ENCODE measurements at places on chromosomes 1 and 21. TPM values are rescaled to one million over a fixed set of nuclear protein-coding genes. Genes with fewer than 3 reads are reported as not detected.

DNA sequence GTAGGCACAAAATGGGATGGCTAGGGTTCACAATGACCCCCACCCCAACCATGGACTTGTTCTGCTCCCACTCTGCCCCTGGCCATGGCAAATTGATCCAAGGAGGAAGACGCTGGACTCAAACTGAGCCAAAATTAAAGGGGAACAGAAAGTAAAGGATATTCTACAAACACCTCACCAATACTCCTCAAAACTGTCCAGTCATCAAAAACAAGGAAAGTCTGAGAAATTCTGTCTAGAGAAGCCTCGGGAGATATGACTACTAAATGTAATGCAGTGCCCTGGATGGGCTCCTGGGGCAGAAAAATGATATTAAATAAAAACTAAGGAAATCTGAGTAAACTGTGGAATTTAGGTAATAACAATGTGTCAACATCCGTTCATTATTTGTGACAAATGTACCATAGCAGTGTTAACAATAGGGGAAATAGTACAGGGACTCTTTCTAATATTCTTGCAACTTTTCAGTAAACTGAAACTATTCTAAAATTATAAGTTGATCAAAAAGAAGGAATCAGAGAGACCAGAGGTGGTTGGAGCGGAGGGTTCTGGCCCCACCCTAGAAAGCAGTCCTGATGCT is 45.0 kb downstream of the MIS18A start:
- no peak for DNase-seq

Gene GBP2
- 67.8 TPM for total RNA-seq

Gene CENPF
- 3.5 TPM for total RNA-seq

- no peak for DNase-seq
Observed at GRCh38 chr1:225329041-225329440, 98.8 kb downstream of the LBR start.

DNA sequence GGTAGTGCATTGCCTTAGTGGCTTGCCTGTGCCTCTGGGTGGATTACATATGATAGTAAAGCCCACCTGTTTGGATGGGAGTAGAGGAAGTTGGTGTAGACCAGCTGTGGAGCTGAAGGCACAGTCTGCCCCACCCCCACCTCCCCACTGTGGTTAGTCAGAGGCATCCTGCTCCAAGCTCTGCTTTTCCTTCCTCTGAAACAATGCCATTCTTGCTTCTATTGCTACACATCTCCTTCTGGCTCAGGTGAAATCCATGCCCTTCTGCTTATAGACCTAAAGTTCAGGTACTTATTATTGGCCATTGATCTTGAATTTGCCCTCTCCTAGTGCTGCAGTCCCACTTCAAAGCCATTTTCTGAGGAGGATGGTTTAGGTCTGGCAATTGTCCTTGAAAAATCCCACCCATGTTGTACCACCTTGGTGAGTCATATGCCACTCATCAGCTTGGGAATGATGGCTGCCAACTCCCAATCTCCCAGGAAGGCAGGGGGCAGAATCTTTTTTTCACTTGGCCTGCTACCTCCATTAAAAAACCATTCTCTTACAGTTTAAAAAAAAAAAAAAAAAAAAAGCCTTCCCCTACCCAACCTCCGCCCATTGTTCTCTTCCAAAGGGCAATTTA is 6.7 kb upstream of the TXLNA start:
- no peak for DNase-seq

GRCh38 chr1:183893561-183894289 is 88.8 kb downstream of the RGL1 start:
- no peak for DNase-seq

DNA sequence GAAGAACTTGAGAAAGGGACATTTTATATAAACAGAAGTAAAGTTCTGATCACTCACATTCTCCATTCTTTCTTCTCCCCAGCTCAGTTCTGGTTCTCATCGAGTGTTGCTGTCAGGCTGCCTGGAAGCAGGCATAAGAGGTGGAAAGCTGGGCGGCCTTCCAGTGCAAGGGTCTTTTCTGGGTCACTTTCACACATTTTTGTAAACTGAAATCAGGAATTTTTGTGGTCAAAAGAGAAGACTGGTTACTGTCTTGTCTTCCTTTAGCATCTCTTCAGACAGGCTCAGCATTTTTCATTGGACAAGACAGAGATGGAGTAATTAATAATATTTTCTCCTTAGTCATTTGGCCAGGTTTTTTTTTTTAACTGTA is 93.7 kb downstream of the CTH start:
- DNase-seq = peak; percentile 55

DNA sequence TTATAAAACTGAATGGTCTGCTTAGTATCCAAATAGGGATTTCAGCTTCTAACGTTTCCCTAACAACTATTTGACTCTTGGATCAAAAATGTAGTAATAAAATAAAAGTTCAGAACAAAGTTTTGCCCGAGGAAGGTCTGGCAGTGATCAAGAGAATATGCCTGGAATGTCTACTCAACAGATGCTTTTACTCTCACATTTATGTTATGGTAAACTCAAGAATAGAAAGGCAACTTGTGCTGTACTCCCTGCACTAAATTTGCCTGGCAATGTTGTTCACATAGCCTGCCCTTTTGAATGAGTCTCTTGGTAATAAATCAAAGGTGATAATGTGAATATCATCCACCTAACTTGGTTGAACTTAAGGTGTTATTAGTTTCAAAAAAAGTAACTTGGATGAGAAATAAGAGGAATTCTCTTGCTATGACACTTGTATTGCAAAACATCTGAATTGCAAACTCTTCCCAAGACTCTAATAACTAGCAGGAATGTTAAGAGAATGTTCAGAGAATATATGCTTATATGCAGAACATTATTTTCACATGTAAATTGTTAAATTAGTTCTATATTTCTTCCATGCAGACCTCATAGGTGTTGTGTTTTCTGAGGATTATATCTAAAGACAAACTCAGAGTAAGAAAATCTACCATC is 215.8 kb downstream of the COL24A1 start:
- no peak for DNase-seq

Gene AMY1A
- total RNA-seq = not detected

DNA sequence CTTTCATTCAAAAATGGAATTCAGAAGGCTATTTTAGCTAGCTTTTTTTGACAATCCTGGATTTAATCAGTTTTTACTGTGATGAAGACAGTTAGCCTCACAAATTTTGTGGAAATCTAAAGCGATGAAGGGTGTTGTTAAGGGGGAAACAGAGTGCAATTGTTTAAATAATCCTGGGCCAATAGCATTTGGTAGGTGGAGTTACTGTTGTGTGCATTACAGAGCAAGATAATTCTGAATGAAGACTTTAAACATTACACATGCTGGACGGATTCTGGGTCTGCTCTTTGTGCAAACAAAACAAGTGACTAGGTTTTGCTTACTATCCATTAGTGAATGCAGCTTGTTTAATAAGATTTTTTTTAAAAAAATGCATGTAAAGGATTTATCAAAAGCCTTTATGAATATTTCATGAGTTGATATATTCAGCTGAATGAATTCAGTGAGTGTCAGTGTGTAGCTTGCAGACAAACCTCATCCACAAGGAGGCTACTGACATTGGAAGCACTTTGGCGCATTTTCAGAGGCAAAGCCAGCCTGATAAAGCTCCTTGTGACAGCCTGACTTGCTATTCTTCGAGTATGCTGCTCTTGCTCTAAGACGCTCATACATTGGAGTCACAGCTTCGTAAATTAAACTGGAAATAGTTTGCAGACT is 199.6 kb downstream of the PDE4B start:
- no peak for DNase-seq

Gene FCRL2
- total RNA-seq = 0.09 TPM

DNA sequence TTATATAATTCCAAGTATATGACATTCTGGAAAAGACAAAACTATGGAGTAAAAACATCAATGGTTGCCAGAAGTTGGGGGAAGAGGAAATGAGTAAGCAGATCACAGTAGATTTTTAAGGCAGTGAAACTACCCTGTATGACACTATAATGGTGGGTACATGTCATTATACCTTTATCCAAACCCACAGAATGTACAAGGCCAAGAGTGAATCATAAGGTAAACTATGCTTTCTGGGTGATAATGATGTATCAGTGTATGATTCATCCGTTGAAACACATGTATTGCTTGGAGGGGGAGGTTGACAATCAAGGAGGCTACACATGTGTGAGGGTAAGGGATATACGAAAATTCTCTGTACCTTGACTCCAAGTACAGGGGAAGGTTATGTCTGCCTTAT is 862.7 kb downstream of the PLA2G4A start:
- DNase-seq = no peak

DNA sequence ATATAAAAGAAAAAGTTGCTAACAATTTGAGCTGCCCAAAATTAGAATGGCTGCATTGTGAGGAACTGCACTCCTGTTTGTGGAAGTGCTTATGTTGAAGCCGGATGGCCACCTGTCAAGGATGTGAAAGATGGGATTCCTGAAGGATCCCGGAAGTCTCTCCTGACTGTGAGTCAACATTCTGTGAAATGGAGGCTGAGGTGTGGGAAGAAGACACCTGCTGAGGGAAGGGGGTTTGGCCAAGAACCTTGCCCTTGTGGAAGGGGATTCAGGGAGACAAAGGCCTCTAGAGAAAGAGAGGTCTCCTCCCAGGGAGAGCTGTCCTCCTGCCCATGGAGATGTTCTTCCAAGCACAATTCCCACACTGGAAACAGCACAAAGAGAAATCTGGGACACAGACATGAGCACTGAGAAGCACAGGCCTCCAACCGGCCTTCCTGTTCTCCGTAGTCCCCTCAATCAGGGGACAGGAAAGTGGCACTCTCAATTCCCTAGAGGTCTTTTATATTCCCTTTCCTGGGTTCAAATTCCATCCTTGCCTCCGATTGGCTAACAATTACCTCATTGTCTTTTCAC is 70.5 kb downstream of the CD2 start:
- DNase-seq = no peak

DNA sequence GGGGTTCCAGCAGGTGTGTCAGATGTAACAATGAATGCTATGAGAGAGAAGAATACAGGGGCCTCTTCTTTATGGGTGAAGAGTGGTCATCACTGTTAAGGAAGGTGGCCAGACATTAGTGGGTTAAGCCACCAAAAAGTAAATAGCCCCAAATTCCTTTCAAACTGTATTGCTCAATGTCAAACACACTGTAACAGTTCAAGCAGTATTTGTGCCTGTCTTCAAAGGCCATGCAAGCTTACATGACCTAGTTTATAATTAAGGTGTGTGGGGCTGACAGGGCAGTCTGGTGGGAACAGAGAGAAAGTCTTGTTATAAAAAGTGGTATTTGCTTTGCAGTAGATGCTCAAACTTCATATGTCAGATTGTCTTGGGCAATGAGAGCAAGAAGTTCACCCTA is 18.5 kb downstream of the CHIT1 start:
- DNase-seq = no peak

GRCh38 chr1:243256590-243256989 is 749 bp downstream of the SDCCAG8 start:
- no peak for DNase-seq

GRCh38 chr21:45391743-45392572 is 13.0 kb upstream of the COL18A1 start:
- DNase-seq = no peak

All from mucosa of gallbladder (tissue), 1 donor.